ENCODE measurements at places on chromosomes 7 and 10.

- no peak for DNase-seq
Measured at GRCh38 chr7:153935095-153935494, 117.1 kb upstream of the DPP6 start.

- no peak for DNase-seq
Measured at GRCh38 chr7:36881233-36881874, 157.1 kb upstream of the AOAH start.

- no peak for DNase-seq
Measured at GRCh38 chr7:105787793-105788192, 88.6 kb downstream of the ATXN7L1 start.

GRCh38 chr10:52387744-52388143, 73.7 kb downstream of the DKK1 start:
- DNase-seq: no peak

DNA sequence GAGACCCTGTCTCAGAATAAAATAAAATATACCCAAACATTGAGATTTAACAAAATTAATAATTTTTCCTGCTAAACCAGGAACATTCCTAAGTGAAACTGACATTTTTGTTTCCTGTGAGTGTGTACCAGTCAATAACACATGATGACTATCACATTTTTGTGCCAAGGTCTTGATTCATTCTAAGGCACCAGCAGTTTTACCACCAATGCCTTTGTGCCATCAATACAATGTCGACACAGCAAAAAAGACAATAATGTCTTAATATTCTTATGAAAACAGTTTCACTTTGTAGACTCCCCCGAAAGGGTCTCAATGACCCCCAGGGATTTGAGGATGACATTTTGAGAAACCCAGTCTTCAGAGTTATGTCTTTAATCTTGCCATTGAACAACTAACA, 7.2 kb upstream of the CADPS2 start:
- DNase-seq: no peak

DNA sequence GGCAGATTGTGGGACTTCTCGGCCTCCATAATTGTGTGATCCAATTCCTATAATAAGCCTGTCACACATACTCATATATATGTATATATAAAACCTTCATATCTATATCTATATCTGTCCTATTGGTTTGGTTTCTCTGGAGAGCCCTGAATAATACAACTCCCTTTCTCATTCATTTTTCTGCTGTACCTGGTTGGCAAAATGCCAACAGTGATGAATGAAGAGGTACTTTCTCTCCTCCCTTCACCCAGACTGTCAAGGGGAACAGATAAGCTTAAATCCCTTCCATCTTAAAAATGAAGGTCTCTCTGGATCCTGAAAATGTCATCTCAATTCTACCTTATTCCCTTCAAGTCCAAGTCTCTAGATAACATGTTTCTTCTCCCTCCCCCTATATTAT, 60.3 kb upstream of the FOXP2 start:
- no peak for DNase-seq

- no peak for DNase-seq
Measured at GRCh38 chr7:53776323-53776722, 740.9 kb downstream of the POM121L12 start.

- DNase-seq: no peak
Measured at GRCh38 chr7:46607176-46607575, 686.1 kb upstream of the IGFBP3 start.

GRCh38 chr7:120395526-120396019, 122.6 kb downstream of the KCND2 start:
- no peak for DNase-seq

- no peak for DNase-seq
Measured at GRCh38 chr7:50475340-50475739, 25.2 kb upstream of the FIGNL1 start.

GRCh38 chr10:49010295-49010694, 70.7 kb upstream of the LRRC18 start:
- no peak for DNase-seq

DNA sequence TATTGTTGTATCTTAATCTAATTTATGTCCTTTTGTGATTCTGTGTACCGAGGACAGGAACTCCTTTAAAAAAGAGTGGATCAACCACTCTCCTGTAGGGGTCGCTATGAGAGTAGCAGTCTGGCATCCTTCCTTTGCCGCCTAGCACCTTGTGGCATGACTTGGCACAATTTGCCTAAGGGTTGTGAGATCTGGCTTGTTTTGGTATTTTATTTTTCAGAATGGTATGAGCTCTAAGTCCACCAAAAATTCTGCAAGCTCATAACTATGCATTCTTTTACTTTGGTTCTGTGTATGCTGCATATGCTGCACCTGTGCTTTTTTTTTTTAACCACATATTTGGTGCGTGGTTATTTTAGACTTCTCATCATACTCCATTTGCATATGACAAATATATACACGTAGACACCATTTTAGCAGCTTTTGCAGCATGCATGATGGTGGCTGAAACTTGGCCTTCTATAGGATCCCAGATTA, 112.8 kb downstream of the CDK14 start:
- no peak for DNase-seq

All from esophagus squamous epithelium (tissue), 5 donors.